ENCODE measurements at places on chromosomes 12 and 14.
A peak's percentile ranks its signal among the peaks of the same experiment; 100 is the strongest.

GRCh38 chr12:124765581-124766489 is 97.8 kb downstream of the SCARB1 start:
- ATAC-seq: no peak

GRCh38 chr14:22178333-22178839 is 410.6 kb downstream of the DAD1 start:
- no peak for ATAC-seq

- ATAC-seq: no peak
Observed at GRCh38 chr14:49999826-50000379, 107.0 kb downstream of the ARF6 start.

GRCh38 chr12:51788876-51789275 is 59.6 kb downstream of the FIGNL2 start:
- no peak for ATAC-seq

GRCh38 chr14:73740618-73741326 is 26.6 kb upstream of the PNMA1 start:
- no peak for ATAC-seq

DNA sequence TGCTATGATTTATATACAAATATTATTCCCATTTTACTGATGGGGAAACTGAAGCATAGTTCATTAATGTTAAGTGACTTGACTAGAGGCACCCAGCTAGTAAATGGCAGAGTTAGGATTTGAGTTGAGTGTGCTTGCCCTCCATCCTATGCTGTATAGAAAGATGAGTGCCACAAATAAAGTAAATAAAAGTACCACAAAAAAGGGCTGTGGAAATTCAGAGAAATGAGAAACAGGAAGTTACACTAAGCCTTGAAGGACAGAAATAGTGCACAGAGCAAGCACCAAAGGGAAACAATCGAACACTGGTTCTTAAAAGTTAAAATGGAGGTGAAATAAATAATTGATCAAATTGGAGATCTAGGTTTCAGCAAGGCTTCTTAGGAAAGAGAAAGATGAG is 9.2 kb upstream of the ABCD2 start:
- peak; percentile 74 for ATAC-seq

- no peak for ATAC-seq
Observed at GRCh38 chr12:76587428-76588178, 28.0 kb upstream of the OSBPL8 start.

DNA sequence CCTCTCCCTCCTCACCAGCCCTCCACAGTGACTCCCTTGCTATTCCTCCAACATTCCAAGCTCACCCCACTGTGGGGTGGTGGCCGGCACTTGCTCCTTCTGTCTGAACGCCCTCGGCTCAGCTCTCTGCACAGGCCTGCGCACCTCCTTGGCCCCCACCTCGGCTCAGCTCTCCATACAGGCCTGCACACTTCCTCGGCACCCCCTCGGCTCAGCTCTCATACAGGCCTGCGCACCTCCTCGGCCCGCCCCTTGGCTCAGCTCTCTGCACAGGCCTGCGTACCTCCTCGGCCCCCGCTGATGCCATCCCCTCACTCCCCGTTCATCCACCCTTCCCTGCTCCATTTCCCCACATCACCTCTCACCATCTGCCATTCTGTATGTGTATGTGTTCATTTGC is 332.7 kb upstream of the FKBP4 start:
- no peak for ATAC-seq

- no peak for ATAC-seq
Observed at GRCh38 chr12:106632797-106633450, 50.1 kb downstream of the RFX4 start.

DNA sequence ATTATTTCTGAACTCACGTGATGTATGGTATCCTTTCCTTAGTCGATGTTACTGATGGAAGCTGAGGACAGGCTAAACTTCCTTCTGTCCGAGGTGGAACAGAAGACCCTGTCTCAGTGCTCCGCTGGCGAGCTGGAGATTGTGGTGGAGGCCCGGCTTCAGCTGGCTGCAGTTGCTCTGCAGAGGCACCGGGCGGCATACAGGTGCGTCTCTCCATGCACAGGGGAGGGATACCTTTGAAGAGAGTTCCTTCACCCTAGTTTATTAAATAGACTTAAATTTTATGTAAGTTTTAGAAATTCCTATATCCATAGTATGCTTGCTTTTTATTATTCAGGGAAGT is 186.7 kb upstream of the NEDD1 start:
- peak; percentile 47 for ATAC-seq

DNA sequence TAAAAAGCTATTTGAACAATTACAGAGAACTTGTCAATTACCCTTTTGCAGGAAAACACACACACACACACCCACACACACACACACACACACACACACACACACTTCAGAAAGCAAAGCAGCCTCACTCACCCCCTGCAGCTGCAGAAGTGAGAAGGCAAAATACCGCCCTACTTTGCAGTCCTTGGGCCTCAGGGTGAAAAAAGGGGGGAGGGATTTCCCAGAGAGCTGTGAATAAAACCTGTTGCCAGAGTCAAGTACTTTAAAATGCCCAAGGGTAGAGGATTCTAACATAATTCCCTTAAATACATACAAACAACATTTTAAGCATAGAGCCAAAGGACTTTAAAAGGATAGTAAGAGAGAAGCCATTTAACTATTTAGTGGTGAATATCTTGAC is 285.9 kb downstream of the MDGA2 start:
- no peak for ATAC-seq

- ATAC-seq: no peak
Observed at GRCh38 chr12:78881685-78882084, 17.1 kb downstream of the SYT1 start.

GRCh38 chr12:26318661-26319068 is 123.3 kb downstream of the SSPN start:
- ATAC-seq: peak; percentile 50

DNA sequence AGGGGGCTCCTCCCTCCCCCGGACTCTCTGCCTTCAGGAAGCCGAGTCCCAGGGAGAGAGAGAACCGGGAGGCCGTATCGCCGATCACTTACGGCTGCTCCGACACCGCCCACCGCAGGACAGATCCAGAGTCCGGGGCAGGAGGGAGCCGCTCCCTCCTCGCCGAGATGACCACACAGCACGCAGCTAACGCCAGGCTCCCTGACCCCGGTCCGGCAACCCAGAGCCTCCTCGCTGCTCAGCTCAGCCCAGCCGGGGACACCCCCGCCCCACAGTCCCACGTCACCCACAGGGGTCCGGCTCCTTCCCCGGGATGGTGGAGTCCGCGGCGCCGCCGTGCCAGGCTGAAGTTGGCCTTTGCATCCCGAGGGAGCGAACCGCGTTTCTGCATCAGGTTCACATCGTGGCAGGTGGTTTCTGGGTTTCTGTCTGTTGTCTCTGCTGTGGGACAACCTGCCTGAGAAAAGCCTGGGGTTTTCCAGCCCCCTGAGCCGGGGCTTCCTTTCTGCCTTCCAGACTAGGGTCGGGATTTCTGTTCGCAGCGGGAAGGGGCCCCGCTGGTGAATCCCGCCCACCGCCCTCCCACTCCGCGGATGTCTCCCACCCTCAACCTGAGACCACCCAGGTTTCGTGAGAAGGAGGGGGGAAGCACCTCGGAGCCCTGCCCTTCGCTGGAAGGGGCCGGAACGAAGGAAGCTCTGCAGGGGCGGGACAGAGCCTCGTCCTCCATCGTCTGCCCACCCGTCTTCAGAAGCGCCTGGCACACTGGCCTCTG is 61.2 kb downstream of the NOC4L start:
- no peak for ATAC-seq

- no peak for ATAC-seq
Observed at GRCh38 chr12:89194683-89195082, 157.6 kb downstream of the DUSP6 start.

DNA sequence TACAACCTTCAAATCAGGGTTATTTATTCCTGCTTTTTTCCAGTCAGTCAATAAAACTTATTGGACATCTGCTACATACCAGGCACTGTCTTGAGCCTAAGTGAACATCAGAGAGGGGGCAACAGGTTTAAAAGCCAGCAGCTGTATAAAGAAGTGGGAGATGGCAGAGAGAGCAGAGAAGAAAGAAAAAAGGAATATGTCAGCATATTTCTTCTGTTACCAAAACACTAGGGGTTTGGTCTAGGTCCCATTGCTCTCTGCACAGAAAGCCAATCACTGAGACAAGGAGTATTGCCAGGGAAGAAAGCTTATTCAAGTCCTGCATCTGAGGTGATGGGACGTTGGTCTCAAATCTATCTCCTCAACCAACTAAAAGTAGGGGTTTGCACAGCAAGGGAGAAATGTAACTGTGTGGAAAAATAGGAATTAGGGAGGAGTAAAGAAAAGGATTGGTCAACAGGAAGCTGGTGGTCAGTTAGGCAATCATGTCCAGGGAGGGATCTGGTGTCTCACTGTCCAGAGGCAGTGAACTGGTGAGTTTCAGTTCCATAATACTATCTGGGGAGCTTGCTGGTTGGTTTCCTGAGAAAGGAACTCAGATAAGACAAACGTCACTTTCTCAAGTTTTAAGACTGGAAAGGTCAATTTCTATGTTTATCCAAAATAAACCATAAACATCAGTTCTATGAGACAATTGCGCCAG is 107.5 kb downstream of the PHLDA1 start:
- no peak for ATAC-seq

- no peak for ATAC-seq
Observed at GRCh38 chr12:27982951-27983350, 10.4 kb upstream of the PTHLH start.

DNA sequence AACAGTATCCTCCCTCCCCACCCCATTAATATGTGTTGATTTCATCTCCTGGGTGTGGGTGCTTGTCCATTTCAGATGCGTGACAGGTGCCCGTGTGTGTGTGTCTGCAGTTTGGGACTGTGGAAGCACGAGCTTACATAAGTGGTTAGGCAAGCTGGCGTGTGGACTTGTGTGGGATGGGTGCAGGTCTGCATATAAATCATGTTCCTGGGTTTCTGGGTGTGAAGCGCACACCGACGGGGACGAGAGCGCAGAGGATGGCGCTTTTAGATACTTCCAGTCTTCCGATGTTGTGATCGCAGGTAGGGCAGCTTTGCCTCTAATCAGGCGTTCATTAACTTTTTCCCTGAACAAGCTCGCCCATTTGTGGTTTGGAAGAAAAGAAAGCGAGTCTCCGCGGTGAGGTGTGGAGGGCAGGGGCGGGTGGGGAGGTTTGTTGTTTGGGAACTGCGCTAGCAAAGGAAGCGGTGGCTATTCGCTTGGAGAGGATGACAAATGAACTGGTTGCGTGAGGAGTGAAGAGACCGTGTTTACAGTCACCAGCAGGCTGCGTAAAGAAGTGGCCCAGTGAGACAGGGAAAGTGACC is 865 bp downstream of the RGS6 start:
- ATAC-seq: no peak

DNA sequence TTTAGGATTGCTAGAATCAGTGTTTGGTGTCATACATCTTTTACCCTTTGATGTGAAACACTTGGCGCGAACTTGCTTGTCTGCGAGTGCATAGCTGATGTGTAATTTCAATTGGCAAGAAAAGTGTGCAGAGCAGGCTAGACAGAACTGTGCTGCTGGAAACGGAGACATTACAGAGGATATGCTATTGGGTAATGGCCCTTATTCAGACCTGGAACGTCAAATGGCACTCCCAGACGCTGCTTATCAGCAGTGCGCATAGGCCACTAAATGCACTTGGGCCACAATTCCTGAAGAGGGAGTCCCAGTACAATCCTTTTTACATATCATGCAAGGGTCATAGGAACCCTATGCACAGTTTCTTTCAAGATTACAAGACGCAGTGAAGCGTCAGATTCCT is 15.7 kb upstream of the SLC10A1 start:
- no peak for ATAC-seq

DNA sequence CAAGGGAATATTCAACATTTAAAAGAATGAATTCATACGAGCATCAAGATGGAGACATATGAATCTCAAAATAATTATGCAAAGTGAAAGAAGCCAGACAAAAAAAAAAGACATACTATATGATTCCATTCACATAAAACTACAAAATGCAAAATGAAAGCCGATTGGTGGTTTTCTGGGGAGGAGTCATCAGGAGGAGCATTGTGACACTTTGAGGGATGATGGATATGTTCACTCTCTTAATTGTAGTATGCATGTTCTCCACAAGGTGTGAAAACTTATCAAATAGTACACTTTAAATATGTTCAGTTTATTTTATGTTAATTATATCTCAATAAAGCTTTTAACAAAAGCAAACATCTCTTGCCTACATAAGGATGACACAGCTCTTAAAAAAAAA is 13.5 kb downstream of the OLR1 start:
- ATAC-seq: no peak

- ATAC-seq: no peak
Observed at GRCh38 chr14:60188115-60188514, 22.9 kb upstream of the DHRS7 start.

Measured in activated CD4-positive, CD25-positive, alpha-beta regulatory T cell treated with anti-CD3 and anti-CD28 coated beads, Interleukin-2, amount 50 U/mL, for 24 hours (primary cell).